ENCODE measurements at places on chromosomes 2 and 18.
A peak's percentile ranks its signal among the peaks of the same experiment; 100 is the strongest.

DNA sequence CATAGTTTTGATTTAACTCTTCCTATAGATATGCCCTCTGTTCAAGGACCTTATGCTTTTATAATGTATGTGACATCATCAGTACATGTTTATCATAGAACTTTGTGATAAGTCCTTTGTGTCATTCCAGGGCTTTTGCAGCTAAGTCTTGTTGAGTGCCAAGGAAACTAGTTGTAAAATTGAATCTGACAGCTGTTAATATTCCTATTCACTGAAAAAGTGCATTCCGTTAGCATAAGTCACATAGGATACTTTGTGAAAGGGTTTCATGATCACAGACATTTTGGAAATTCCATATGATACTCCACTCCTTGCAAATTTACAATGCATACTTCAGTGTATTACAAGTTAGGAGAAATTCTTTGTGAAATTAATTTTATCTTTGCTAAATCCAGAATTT lies 503.4 kb downstream of the CCDC85A start:
- no peak for DNase-seq

DNA sequence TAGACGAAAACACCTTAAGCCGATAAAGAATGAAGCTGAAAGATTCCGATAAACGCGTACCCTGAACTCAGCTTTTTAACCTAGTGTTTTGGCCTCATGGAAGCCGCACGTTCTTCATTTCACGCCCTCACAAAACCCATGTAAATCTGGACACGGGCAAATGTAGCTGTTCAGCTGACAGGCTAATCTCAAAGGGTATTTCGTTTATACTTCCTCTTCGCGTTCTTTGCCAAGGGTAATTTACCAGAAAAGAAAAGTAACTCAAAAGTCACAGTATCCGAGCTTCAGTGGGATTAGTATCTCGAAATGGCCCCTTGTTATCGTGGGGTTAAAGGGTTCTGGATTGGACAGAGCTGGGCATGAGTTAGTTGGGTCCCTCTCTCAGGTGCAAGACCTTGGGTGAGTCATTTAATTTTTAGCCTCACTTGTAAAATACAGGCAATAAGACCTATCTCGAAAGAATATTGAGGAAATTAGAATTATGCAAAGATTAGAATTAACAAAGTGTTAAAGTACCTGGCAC lies 22.0 kb upstream of the STPG4 start:
- no peak for DNase-seq

GRCh38 chr18:6593142-6593885 lies 136.2 kb upstream of the ARHGAP28 start:
- DNase-seq = no peak

- no peak for DNase-seq
These were observed 11.3 kb downstream of the GATA6 start for GRCh38 chr18:22180722-22181121.

DNA sequence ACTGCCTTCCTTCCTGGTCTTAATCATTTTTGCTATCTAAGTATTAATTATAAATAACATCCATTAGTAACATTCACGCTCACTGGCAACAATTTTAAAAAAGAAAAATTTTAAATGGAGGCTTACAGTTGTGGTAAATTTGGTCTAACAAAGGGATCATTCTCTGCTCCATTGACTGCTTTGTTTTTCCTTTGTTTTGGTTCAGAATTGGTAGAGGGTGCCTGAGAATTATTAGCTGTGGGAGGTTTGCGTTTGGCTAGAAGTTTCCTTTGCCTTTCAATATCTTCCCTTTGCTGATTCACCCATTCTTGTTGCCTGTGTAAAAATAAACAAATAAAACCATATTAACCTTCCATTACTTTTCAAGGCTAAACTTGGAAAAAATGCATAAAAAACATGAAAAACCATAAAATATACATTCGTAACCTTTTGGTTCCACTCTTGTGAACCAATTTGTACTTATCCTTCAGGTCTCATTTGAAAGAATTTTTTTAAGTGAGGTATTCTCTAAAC lies 114.6 kb downstream of the TLK1 start:
- no peak for DNase-seq

DNA sequence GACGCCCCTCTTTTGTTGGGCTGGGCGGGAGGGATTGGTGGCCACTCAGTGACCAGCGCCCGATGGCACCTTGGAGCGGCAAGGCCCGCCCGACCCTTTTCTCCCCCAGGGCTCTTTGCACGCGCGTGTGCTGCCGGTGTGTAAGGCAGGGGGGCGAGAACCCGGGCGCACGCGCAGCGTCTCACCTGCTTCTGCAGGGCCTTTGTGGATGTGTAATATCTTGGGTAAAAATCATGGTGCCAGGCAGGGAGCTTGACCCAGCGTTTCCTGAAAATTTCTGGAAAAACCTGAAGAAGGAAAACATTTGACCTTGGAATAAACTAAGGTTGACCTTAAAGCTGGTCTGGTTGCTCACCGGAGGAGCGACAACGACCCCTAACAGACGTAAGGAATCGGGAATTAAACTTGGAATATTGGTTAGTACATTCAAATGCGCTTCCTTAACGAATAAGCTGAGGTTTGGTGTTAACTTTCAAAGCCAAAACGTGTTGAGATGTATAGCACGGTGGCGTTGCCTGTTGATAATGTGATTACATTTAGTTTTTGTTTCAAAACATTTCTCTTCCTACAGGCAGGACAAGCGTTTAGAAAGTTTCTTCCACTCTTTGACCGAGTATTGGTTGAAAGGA lies 438 bp downstream of the HSPE1 start:
- DNase-seq = peak; percentile 80

- no peak for DNase-seq
These were observed 71.6 kb upstream of the EFEMP1 start for GRCh38 chr2:55995211-55995610.

DNA sequence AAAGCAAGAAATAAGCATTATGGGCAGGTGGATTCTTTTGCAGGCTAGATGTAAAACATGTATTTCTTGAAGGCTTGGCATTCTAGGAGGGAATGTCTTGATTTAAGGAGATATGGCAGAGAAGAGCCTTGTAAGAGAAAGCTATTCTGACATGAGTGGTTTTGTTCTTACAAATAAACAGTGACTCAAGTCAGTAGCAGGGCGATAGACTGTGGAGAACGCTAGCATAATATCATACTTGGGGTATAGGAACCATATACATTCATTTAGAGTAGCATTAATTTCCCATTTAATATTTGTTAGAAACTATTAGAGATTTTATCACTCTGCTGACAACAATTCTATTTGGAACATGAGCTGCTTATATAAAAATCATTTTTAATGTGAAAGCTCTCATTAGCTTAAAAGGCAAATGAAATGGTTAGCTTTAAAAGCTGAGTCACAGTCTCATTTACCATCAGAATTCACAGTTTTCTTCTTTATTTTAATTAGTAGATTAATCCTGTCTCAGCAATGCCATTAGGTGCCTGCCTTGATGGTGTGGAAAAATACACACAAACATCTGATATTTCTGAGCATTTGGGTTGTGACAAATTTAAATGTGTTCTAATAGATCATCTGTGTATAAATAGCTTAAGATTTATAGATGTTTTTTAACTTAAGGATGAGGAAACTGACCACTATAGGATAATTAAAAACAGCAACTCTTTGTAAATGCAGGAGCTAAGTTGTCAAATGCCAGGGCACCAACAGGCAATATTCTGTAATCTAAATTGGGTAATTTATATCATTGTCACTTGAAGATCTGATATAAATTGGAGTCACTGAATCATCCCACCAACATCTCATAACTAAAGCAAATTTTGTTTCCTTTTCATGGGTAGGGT lies 276.7 kb downstream of the PLCL1 start:
- DNase-seq = no peak

- DNase-seq = no peak
These were observed 313.3 kb upstream of the GULP1 start for GRCh38 chr2:187978356-187978755.

GRCh38 chr2:218031771-218032257 lies 29.0 kb upstream of the TNS1 start:
- DNase-seq = peak; percentile 44
